ENCODE measurements at places on chromosomes 2 and 18. TPM values are rescaled to one million over a fixed set of nuclear protein-coding genes. Genes with fewer than 3 reads are reported as not detected.

DNA sequence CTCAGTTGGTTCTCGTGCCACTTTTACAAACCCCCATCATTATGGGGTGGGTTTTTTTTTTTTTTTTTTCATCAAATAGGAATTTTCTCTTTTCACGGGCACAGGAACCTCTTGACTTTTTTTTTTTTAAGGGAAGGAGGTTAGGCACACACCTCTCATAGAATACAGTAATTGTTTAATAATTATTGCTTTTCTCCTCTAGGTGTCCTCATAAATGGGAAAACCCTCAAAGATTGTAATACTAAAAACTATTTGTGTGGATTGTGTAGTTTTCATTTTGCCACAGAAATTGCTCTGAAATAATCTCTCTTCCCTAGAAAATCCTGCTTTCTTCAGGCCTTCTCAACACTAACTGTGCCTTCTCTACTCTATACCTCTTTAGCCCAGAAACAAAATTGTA lies 147.3 kb downstream of the GREB1L start:
- H3K36me3 ChIP-seq = no peaks in the 10 kb centered on the region
- H3K4me1 ChIP-seq = no peaks in the 10 kb centered on the region
- no peak for DNase-seq
- no peaks in the 10 kb centered on the region for H3K27me3 ChIP-seq

- H3K4me3 ChIP-seq = no peak overlapping the region
- H3K27ac ChIP-seq = no peak overlapping the region
Measured at GRCh38 chr2:148627224-148627623, 17.3 kb upstream of the EPC2 start.

DNA sequence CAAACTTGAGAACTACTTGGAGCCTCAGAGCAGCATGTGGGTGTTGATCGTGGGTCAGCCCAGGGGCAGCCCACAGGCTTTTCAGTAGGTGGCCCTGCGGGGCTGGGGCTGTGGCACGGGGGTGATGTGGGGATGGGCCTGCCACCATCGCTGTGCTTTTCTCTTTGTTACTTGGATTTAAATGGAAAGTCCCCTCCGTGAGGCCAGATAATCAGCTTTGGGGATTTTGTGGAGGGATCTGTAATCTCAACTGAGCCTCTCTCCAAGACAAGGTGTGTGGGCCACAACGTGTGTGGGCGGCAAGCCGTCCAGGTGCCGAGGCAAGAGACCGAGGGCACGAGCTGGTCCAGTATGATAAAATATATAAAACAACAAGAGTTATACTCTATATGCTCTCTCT lies 16.7 kb downstream of the COLEC11 start:
- H3K27ac ChIP-seq = no peak overlapping the region
- H3K27me3 ChIP-seq = no peaks in the 10 kb centered on the region
- DNase-seq = no peak

DNA sequence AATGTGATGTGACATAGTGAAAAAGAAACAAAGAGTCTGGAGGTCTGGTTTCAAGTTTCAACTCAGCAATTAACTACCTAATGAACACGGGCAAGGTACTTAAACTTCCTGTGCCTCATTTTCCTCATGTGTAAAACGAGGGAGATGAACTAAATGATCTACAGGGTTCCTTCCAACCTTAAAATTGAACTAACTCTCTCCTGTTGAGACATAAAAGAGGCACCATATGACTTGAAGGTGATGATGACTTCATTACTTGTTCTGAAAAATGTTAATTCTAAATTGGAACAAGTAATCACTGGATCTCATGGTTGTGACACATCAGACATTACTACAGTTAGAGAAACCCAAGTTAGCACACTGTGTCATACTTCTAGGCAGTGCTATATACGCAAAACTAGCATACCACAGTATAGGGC lies 8.9 kb upstream of the REL start:
- no peaks in the 10 kb centered on the region for H3K27me3 ChIP-seq
- no peaks in the 10 kb centered on the region for H3K4me1 ChIP-seq
- DNase-seq = no peak
- H3K36me3 ChIP-seq = no peaks in the 10 kb centered on the region
- no peak overlapping the region for H3K27ac ChIP-seq

- H3K36me3 ChIP-seq = peaks cover 9% of the 10 kb centered on the region
- H3K4me3 ChIP-seq = no peak overlapping the region
- H3K27ac ChIP-seq = no peak overlapping the region
- no peak for DNase-seq
Measured at GRCh38 chr2:218273908-218274249, 3.6 kb downstream of the PNKD start.

GRCh38 chr2:172128484-172128883 lies 25.8 kb upstream of the DLX2 start:
- no peak overlapping the region for H3K4me3 ChIP-seq
- DNase-seq = no peak
- H3K36me3 ChIP-seq = no peaks in the 10 kb centered on the region
- no peaks in the 10 kb centered on the region for H3K27me3 ChIP-seq

GRCh38 chr18:56884511-56884910 lies 233.4 kb downstream of the WDR7 start:
- no peak for DNase-seq
- H3K4me1 ChIP-seq = no peaks in the 10 kb centered on the region
- no peaks in the 10 kb centered on the region for H3K36me3 ChIP-seq
- H3K27me3 ChIP-seq = no peaks in the 10 kb centered on the region

- no peaks in the 10 kb centered on the region for H3K27me3 ChIP-seq
- H3K36me3 ChIP-seq = peaks cover 5% of the 10 kb centered on the region
- DNase-seq = no peak
- H3K27ac ChIP-seq = no peak overlapping the region
- no peak overlapping the region for H3K4me3 ChIP-seq
Measured at GRCh38 chr2:36545871-36546416, 52.0 kb downstream of the FEZ2 start.

GRCh38 chr2:136175466-136175865 lies 57.5 kb upstream of the CXCR4 start:
- no peak for DNase-seq
- H3K27ac ChIP-seq = no peak overlapping the region
- no peaks in the 10 kb centered on the region for H3K27me3 ChIP-seq
- no peaks in the 10 kb centered on the region for H3K4me1 ChIP-seq
- no peak overlapping the region for H3K4me3 ChIP-seq

The XDH gene
- 0.20 TPM for total RNA-seq

DNA sequence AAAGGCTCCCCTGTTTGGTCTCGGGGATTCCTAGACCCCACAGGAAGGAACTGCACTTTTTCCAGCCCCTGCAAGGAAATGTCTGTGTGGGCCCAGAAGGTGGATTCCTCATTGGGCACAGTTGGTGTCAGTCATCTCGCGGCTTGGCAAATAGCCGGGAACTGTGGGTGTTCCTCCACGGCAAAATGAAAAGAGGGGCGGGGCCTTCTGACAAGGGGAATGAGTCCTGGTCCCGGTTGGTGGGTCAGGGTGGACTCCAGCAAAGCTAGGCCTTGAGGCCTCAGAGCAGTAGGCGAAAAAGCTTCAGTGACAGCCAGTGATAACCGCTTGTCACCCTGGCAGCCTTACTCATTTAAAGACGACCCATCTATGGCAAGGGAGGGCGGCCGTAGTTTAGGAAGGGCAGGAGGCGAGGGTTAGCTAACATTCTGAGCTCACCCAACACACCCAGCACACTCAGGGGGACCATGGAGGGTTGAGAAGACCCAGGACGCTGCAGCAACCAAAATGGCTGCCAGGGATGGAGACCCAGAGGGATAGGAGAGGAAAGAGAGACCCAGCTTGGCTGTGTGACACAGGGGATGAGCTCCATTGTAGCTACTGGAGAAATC lies 16.5 kb downstream of the SLC4A3 start:
- no peak overlapping the region for H3K27ac ChIP-seq
- no peaks in the 10 kb centered on the region for H3K27me3 ChIP-seq
- no peaks in the 10 kb centered on the region for H3K4me1 ChIP-seq
- no peaks in the 10 kb centered on the region for H3K36me3 ChIP-seq

The OSGEPL1 gene
- 1.2 TPM for total RNA-seq

GRCh38 chr18:49890041-49890440 lies 76.7 kb upstream of the ACAA2 start:
- no peak overlapping the region for H3K4me3 ChIP-seq
- no peaks in the 10 kb centered on the region for H3K36me3 ChIP-seq
- no peaks in the 10 kb centered on the region for H3K27me3 ChIP-seq
- no peaks in the 10 kb centered on the region for H3K4me1 ChIP-seq
- no peak for DNase-seq
- H3K27ac ChIP-seq = no peak overlapping the region

DNA sequence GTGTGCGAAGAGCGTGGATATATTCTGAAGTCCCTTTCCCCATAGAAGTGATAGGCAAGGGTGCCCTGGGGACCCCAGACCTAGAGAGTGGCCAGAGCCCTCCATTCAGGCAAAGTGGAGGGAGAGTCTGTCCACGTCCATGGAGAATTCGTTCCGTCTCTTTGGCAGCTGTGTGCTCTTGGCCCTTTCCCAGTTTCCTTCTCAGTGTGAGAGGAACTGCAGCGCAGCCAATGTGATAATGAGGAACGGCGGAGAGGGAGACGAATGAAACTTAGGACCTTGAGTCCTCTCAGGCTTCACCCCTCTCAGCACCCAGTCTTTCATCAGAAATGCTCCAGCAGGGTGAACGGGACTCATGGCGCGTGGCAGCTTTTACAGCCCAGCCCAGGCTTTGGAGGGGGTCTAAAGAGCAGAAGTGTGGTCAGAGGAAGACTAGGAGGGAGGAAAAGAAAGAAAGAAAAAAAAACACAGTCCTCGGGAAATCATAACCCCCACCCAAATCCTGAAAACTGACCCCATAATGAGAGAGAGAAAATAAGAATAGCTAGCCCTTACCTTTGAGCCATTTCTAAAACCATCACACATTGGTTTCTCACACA lies 95.0 kb upstream of the RIOK3 start:
- H3K36me3 ChIP-seq = no peaks in the 10 kb centered on the region
- DNase-seq = peak; percentile 25
- H3K4me3 ChIP-seq = no peak overlapping the region
- H3K27me3 ChIP-seq = no peaks in the 10 kb centered on the region

DNA sequence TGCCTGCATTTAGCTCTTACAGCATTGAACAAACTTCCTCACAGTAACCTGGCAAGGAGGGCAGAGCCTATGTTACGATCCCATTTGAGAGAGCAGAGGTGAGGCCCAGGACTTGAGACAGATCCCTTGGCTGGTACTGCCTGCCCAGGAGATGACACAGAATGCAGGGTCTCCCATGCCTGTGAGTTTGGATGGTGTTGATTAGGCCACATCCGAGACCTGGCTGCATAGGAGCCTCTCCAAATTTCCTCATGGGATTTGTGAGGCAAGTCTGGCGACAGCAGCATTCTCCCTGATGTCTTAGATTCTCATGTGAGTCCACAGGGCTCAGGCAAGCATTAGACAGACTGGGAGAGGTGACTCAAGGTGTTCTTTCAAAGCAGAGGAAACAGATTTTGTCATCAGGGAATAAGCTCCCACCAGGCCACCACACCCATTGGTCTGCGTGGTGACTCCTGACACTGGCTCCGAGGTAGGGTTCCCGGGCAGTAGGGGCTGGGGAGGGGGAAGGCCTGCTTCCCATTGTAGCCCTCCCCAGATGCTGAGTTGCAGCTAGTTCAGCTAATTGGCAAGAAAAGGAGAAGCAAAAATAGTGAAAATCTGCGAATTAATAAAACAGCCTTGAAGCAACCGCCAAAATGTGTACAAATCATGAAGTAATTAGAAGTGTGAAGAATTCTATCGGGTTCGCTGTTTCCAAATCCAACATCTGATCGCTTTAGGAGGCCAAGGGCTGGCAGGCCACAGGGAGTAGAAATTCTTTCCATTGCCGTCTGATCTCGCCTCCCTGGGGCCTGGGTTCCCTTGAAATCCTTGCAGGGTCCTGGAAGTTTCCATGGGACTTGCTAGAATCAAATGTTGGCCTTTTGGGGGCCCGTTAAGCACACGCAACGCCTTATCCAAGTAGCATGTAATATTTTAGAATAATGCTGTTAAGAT lies 68.0 kb downstream of the MAPK4 start:
- no peak for DNase-seq
- no peaks in the 10 kb centered on the region for H3K4me1 ChIP-seq
- no peak overlapping the region for H3K4me3 ChIP-seq
- no peaks in the 10 kb centered on the region for H3K27me3 ChIP-seq
- no peak overlapping the region for H3K27ac ChIP-seq

DNA sequence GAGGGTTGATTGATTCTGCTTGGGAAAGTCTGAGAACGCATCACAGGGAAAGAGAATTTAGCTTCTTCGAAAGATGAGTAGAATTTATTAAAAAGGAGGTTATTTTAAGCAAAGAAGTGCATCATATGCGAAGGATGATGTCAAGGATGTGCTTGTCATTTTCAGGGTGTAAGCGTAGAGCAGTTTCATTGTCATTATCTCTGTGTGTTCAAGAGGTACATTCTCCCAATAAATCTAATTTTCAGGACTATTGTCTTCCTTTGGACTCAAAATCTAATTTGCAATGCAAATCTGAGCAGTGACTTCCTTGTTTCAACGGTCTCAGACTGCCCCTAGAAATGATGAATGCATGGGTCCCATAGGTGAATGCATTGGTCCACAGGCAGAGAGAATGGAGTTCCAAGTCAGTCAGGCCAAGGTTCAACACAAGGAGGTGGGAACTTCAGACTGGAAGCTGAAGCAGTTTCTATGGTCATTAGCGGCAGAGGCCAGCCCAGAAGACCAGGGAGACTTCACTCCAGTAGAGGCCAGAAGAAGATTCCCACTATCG lies 99.8 kb downstream of the CDC42EP3 start:
- DNase-seq = no peak
- H3K27ac ChIP-seq = no peak overlapping the region

The GAL3ST2 gene
- total RNA-seq = not detected

GRCh38 chr2:234930397-234930796 lies 21.4 kb upstream of the SH3BP4 start:
- H3K27me3 ChIP-seq = no peaks in the 10 kb centered on the region
- H3K36me3 ChIP-seq = no peaks in the 10 kb centered on the region
- no peak overlapping the region for H3K27ac ChIP-seq
- no peaks in the 10 kb centered on the region for H3K4me1 ChIP-seq
- DNase-seq = no peak

DNA sequence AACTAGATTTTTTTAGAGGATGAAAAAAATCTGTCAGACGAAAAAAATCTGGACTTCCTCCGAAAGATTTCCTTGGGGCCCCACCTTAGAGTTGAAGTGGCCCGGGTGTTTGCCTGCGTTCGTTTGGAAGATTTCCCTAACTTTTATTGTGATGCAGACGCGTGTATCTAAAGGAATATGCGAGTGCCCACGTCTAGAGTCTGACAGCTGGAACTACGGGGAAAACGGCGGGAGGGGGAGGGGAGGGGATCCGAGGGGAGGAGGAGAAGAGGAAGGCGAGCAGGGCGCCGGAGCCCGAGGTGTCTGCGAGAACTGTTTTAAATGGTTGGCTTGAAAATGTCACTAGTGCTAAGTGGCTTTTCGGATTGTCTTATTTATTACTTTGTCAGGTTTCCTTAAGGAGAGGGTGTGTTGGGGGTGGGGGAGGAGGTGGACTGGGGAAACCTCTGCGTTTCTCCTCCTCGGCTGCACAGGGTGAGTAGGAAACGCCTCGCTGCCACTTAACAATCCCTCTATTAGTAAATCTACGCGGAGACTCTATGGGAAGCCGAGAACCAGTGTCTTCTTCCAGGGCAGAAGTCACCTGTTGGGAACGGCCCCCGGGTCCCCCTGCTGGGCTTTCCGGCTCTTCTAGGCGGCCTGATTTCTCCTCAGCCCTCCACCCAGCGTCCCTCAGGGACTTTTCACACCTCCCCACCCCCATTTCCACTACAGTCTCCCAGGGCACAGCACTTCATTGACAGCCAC lies 2.4 kb upstream of the SP9 start:
- H3K27ac ChIP-seq = no peak overlapping the region
- no peak for DNase-seq
- peaks cover 10% of the 10 kb centered on the region for H3K4me1 ChIP-seq
- no peaks in the 10 kb centered on the region for H3K36me3 ChIP-seq
- H3K27me3 ChIP-seq = peaks cover 11% of the 10 kb centered on the region

The CHST9 gene
- 5.4 TPM for total RNA-seq

All from pancreas (tissue), 10 donors.